Breast epithelium (tissue), 4 donors: ENCODE measurements at places on chromosomes 2 and 18.

DNA sequence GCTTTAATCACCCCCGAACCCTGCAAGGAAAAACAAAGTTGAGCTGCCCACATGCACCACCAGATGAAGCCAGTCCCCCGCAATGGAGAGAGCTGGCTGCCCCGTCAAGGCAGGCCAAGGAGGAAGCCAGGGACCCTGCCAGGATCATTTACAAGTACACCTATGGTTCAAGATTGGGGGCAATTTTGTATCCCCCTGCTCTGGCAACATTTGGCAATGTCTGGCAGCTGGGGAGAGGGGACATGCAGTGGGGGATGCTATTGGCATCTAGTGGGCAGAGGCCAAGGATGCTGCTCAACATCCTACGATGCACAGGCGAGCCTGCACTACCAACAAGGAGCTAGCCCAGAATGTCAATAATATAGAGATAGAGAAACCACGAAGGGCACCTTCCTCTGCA lies 1.9 kb downstream of the ACTR1B start:
- no peak for DNase-seq

- no peak for DNase-seq
Observed at GRCh38 chr2:64354857-64355680, 98.9 kb upstream of the LGALSL start.

DNA sequence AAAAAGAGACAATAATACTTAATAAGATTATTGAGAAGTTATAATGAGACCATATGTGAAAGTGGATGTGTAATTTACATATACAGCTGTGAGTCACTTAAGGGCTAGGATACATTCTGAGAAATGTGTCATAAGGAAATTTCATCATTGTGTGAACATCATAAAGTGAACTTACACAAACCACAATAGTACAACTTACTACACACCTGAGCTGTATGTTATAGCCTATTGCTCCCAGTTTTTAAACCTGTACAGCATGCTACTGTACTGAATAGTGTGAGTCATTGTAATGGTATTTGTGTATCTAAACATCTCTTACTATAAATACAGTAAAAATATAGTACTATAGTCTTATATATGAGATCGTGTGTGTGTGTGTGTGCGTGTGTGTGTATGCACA lies 1420.3 kb upstream of the PIK3C3 start:
- no peak for DNase-seq

DNA sequence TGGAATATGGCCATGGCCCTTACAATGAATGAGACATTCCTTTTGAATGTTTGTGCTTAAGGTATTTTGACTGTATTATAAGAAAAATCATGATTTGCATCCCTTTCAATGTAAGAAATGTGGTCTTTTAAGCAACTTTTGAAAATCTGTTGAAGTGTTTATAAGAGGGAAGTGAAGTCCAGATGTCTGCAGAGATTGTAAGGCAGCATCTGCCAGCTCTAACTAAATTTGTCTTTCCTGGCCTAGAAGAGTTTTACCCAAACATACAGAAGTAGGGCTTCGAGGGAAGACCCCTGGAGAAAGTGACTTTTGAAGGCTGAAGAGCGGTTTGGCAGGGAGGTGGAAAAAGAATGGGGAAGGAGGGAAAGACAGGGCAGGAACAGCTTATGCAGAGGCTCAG lies 12.2 kb downstream of the EML6 start:
- no peak for DNase-seq
